Thymus (tissue), 14 donors: ENCODE measurements at places on chromosomes 5 and 9. TPM values are rescaled to one million over a fixed set of nuclear protein-coding genes. Genes with fewer than 3 reads are reported as not detected.

The STKLD1 gene
- total RNA-seq, result 0.94 TPM

The SHISAL2B gene
- total RNA-seq, result not detected

The POLE3 gene
- 78.9 TPM for total RNA-seq

The TAF11L10 gene
- not detected for total RNA-seq

The IFNA13 gene
- total RNA-seq, result not detected

The GABRB2 gene
- 0.85 TPM for total RNA-seq

The C9orf78 gene
- total RNA-seq, result 76.8 TPM

The SHC3 gene
- 0.05 TPM for total RNA-seq

The MLLT3 gene
- 46.2 TPM for total RNA-seq

The PGM5 gene
- 4.3 TPM for total RNA-seq

The IL33 gene
- total RNA-seq, result 9.3 TPM

The CNTNAP3 gene
- 2.8 TPM for total RNA-seq

The CD72 gene
- total RNA-seq, result 6.8 TPM

The CDC20B gene
- 0.19 TPM for total RNA-seq

The DOCK2 gene
- 99.4 TPM for total RNA-seq

The BHMT gene
- 0.14 TPM for total RNA-seq

The PCSK5 gene
- total RNA-seq, result 20.1 TPM

The BAAT gene
- 0.09 TPM for total RNA-seq

The NR4A3 gene
- total RNA-seq, result 2.4 TPM

The ORM2 gene
- total RNA-seq, result 0.38 TPM

The FCN2 gene
- total RNA-seq, result 0.52 TPM

The IFNA4 gene
- not detected for total RNA-seq

The FSTL4 gene
- total RNA-seq, result 0.99 TPM

The NPDC1 gene
- total RNA-seq, result 4.8 TPM

The REEP2 gene
- 1.6 TPM for total RNA-seq

The PNPLA7 gene
- 1.6 TPM for total RNA-seq

The WNK2 gene
- 12.5 TPM for total RNA-seq

The BRINP1 gene
- total RNA-seq, result 1.2 TPM

The TRIM14 gene
- 12.7 TPM for total RNA-seq

The TRIM23 gene
- 17.3 TPM for total RNA-seq

The FYB1 gene
- total RNA-seq, result 71.8 TPM

The SPAAR gene
- total RNA-seq, result 0.09 TPM

The SOX30 gene
- total RNA-seq, result 0.24 TPM

The GRXCR2 gene
- 0.05 TPM for total RNA-seq

The SPATA31D4 gene
- total RNA-seq, result not detected

The HAVCR2 gene
- 14.5 TPM for total RNA-seq
